ENCODE measurements at places on chromosomes 7 and 10.

GRCh38 chr7:73667344-73668102 lies at the start of gene VPS37D:
TSS of gene VPS37D (plus strand) at chr7:73667831. CDS start at chr7:73667959, 128 bp downstream.
- H3K36me3 ChIP-seq, result peaks cover 7% of the 10 kb centered on the region
- peak within 1 kb of the TSS; percentile 88 for H3K4me3 ChIP-seq
- peak within 1 kb of the TSS; percentile 75 for H3K27ac ChIP-seq
- peaks cover 8% of the 10 kb centered on the region for H3K27me3 ChIP-seq

- peaks cover 6% of the 10 kb centered on the region for H3K27me3 ChIP-seq
- no peak overlapping the region for H3K4me3 ChIP-seq
- H3K4me1 ChIP-seq, result no peaks in the 10 kb centered on the region
- H3K27ac ChIP-seq, result no peak overlapping the region
- no peaks in the 10 kb centered on the region for H3K36me3 ChIP-seq
- DNase-seq, result no peak
Measured at GRCh38 chr10:62740885-62741745, 63.4 kb upstream of the ADO start.

GRCh38 chr10:22017283-22018020 lies 13.9 kb upstream of the DNAJC1 start:
- H3K4me3 ChIP-seq, result no peak overlapping the region
- peak overlapping the region; percentile 50 for H3K27ac ChIP-seq
- no peaks in the 10 kb centered on the region for H3K36me3 ChIP-seq
- DNase-seq, result no peak

- H3K27ac ChIP-seq, result no peak overlapping the region
- no peak overlapping the region for H3K4me3 ChIP-seq
- peaks cover 14% of the 10 kb centered on the region for H3K36me3 ChIP-seq
- DNase-seq, result no peak
- H3K4me1 ChIP-seq, result no peaks in the 10 kb centered on the region
- no peaks in the 10 kb centered on the region for H3K27me3 ChIP-seq
Measured at GRCh38 chr7:17429579-17429978, 131.1 kb downstream of the AHR start.

- H3K27ac ChIP-seq, result no peak overlapping the region
- no peak overlapping the region for H3K4me3 ChIP-seq
- no peaks in the 10 kb centered on the region for H3K36me3 ChIP-seq
- H3K27me3 ChIP-seq, result peaks cover 8% of the 10 kb centered on the region
Measured at GRCh38 chr7:50497968-50498367, 47.8 kb upstream of the FIGNL1 start.

DNA sequence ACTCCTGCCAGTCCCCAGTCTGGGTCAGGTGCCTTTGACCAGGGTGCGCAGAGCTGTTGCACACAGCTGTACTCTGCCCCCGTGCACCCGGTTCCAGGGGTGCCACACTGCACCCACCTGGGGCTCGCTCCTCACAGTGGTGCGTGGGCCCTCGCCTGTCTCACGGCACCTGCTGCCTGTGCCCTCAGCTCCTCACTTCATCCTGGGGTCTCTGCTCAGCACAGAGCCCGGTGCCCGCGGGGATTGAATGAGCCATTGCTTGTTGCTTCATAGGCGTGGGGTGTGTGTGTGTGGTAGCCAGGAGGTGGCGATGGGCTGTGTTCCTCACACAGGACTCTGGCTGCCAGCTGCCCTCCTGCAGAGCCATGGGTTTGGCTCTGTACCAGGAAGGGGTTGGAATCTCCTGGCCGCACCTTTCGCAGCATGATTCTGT lies 18.5 kb downstream of the EIF3B start:
- H3K36me3 ChIP-seq, result peaks cover 42% of the 10 kb centered on the region
- H3K4me1 ChIP-seq, result no peaks in the 10 kb centered on the region
- no peak overlapping the region for H3K27ac ChIP-seq
- H3K4me3 ChIP-seq, result no peak overlapping the region

GRCh38 chr10:47195274-47195885 lies 104.6 kb upstream of the GDF10 start:
- H3K27ac ChIP-seq, result no peak overlapping the region
- H3K36me3 ChIP-seq, result no peaks in the 10 kb centered on the region
- H3K4me1 ChIP-seq, result no peaks in the 10 kb centered on the region
- DNase-seq, result no peak
- H3K27me3 ChIP-seq, result peaks cover 4% of the 10 kb centered on the region

DNA sequence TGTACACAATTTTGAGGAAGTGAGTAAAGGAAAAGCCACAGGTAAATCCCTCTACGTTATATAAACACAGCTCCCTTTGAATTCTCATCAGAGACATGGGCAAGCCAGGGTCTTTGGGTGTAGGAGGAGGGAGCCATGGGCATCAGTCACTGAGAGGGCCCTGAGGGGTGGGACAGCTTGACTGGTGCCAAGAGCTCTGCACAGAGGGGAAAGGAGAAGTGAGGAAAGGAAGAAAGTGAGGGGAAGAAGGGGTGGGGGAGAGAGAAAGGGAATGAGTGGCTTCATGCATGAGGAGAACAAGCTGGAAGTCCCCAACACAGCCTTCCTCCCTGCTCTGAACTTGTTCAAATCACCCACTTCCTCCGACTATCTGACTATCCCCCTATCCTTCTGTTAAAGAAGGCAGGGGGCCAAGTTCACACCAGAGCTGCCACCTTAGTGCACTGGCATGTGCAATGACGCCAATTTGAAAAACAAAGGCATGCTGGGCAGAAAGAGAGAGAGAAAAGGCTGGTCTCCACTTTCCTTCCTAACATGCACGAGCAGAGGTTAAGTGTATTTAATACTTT lies 16.4 kb upstream of the RNF148 start:
- no peak for DNase-seq
- H3K4me1 ChIP-seq, result no peaks in the 10 kb centered on the region
- H3K27me3 ChIP-seq, result no peaks in the 10 kb centered on the region
- H3K36me3 ChIP-seq, result no peaks in the 10 kb centered on the region

GRCh38 chr7:134014935-134015334 lies 112.2 kb upstream of the LRGUK start:
- peaks cover 7% of the 10 kb centered on the region for H3K36me3 ChIP-seq
- no peaks in the 10 kb centered on the region for H3K27me3 ChIP-seq
- H3K4me3 ChIP-seq, result no peak overlapping the region
- no peak for DNase-seq

- H3K4me3 ChIP-seq, result no peak overlapping the region
- no peak for DNase-seq
- H3K27me3 ChIP-seq, result no peaks in the 10 kb centered on the region
- H3K4me1 ChIP-seq, result peaks cover 75% of the 10 kb centered on the region
Measured at GRCh38 chr7:5693529-5693928, 87.9 kb downstream of the RNF216 start.

DNA sequence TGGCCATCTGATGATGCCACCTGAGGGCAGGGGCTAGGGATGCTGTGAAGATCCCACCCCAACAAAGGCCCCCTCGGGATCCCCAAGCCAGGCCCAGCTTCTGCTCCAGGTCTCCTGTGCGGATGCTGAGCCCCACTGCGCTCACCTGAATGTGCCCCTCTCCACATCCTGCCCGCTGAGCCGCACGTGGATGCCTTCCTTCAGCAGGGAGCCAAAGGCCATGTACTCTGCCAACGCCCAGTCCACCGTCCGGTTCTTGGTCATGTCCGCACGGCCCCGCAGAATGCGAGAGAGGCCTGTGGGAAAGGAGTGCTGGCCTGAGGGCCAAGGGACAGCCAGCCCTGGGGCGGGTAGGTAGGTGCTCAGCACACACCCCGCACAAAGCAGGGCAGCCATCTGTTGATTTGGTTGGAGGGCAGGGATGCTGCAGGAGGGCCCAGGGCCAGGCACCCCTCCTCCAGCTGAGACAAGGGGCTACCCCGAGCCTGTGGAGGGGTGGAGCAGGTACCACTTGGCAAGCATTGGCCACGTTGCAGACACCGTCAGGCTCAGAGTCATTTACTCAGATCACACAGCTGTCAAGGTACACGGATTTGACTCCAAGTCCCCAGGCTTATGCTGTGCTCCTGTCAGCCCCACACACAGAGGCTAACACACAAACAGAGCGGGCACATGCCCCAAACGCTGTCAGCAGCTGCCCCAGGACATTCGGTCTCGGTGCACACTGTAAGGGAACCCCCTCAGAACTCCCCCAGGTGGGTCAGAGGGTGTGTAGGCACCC lies 19.2 kb downstream of the OGDHL start:
- no peak overlapping the region for H3K4me3 ChIP-seq
- H3K4me1 ChIP-seq, result no peaks in the 10 kb centered on the region
- DNase-seq, result no peak
- H3K36me3 ChIP-seq, result peaks cover 2% of the 10 kb centered on the region

DNA sequence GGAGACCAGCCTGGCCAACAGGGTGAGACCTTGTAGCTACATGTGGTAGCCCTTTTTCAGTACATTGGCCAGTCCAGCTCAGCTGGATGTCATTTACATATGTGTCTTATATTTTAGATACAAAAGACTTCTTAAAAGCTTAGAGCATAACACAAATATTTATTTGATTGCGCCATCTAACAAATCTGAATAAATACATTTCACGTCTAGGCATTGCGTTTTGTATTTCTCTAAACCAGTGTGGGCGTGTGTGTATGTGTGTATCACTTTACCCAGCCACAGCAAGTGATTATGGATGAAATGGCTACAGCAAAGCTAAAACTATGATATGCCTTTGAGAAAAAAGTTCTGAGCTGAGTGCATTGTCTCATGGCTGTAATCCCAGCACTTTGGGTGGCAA lies 14.0 kb downstream of the RABGEF1 start:
- H3K27ac ChIP-seq, result no peak overlapping the region
- H3K36me3 ChIP-seq, result peaks cover 2% of the 10 kb centered on the region
- H3K4me3 ChIP-seq, result no peak overlapping the region
- H3K27me3 ChIP-seq, result no peaks in the 10 kb centered on the region
- H3K4me1 ChIP-seq, result peaks cover 11% of the 10 kb centered on the region
- no peak for DNase-seq

GRCh38 chr7:140084142-140084655 lies 21.4 kb upstream of the PARP12 start:
- H3K4me3 ChIP-seq, result no peak overlapping the region
- peaks cover 4% of the 10 kb centered on the region for H3K4me1 ChIP-seq
- no peak for DNase-seq
- peaks cover 2% of the 10 kb centered on the region for H3K36me3 ChIP-seq

DNA sequence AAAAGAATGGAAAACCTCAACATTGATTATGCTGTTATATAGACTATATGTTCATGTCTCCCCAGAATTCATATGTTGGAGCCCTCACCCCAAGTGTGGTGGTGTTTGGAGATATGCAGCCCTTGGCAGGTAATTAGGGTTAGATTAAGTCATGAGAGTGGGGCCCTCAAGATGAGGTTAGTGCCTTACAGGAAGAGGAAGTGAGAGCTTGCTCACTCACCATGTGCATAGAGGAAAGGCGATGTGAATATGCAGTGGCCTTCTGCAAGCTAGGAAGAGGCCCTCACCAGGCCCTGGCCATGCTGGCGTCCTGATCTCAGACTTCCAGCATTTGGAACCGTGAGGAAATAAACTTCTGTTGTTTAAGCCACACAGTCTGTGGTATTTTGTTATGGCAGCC lies 14.8 kb downstream of the ZNF33A start:
- no peak overlapping the region for H3K27ac ChIP-seq
- H3K27me3 ChIP-seq, result no peaks in the 10 kb centered on the region
- peaks cover 61% of the 10 kb centered on the region for H3K36me3 ChIP-seq
- H3K4me3 ChIP-seq, result no peak overlapping the region
- H3K4me1 ChIP-seq, result no peaks in the 10 kb centered on the region
- no peak for DNase-seq

- H3K27ac ChIP-seq, result no peak overlapping the region
- peaks cover 22% of the 10 kb centered on the region for H3K4me1 ChIP-seq
- no peak overlapping the region for H3K4me3 ChIP-seq
- H3K27me3 ChIP-seq, result no peaks in the 10 kb centered on the region
Measured at GRCh38 chr10:52653263-52653909, 119.2 kb downstream of the MBL2 start.

DNA sequence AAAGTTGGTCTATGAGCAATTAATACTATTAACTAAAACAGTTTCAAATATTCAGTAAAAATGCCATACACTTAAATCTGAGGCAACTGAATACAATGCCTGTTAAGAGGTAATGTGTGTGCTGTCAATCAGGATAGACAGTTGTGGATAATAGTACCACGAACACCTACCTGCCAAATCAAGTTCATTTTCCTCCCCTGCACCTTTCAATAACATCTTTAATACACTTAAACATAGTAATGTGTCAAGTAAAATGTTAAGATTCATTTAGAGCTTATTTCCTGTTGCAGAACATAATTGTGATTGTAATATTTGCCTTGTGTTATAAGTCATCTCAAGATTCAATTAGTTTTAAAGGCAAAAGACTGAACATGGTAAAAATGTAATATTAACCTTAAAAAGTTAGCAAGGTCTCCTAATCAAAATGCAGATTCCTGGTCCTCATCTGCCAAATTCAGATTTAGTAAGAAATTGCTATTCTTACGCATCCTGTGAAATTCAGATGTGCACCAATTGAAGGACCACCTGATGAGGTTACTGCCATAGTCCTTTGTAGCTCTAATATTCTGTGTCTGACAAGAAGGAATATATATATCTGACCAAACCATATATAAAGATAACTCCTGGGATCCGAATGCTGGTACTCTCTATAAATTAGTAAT lies 37.1 kb downstream of the COL1A2 start:
- peaks cover 6% of the 10 kb centered on the region for H3K4me1 ChIP-seq
- H3K27me3 ChIP-seq, result no peaks in the 10 kb centered on the region
- H3K27ac ChIP-seq, result no peak overlapping the region
- H3K4me3 ChIP-seq, result no peak overlapping the region

- no peak for DNase-seq
- peak overlapping the region; percentile 97 for H3K27ac ChIP-seq
- no peaks in the 10 kb centered on the region for H3K36me3 ChIP-seq
- peaks cover 42% of the 10 kb centered on the region for H3K4me1 ChIP-seq
Measured at GRCh38 chr7:155213955-155214740, 83.5 kb upstream of the INSIG1 start.

GRCh38 chr7:30285067-30285535 lies 704 bp downstream of the ZNRF2 start:
- no peak for DNase-seq
- H3K4me1 ChIP-seq, result peaks cover 36% of the 10 kb centered on the region
- no peak overlapping the region for H3K27ac ChIP-seq
- peak overlapping the region; percentile 71 for H3K4me3 ChIP-seq
- H3K36me3 ChIP-seq, result no peaks in the 10 kb centered on the region
- H3K27me3 ChIP-seq, result no peaks in the 10 kb centered on the region

- peaks cover 10% of the 10 kb centered on the region for H3K36me3 ChIP-seq
- H3K4me3 ChIP-seq, result peak overlapping the region; percentile 55
- H3K27ac ChIP-seq, result no peak overlapping the region
- DNase-seq, result no peak
Measured at GRCh38 chr10:131983780-131984179, 2.1 kb upstream of the BNIP3 start.

- H3K4me3 ChIP-seq, result no peak overlapping the region
- peaks cover 1% of the 10 kb centered on the region for H3K36me3 ChIP-seq
- no peak for DNase-seq
- H3K4me1 ChIP-seq, result peaks cover 17% of the 10 kb centered on the region
- H3K27me3 ChIP-seq, result no peaks in the 10 kb centered on the region
Measured at GRCh38 chr10:110212119-110213006, 5.0 kb downstream of the MXI1 start.

GRCh38 chr7:3957472-3958108 lies 656.5 kb downstream of the SDK1 start:
- no peak for DNase-seq
- H3K36me3 ChIP-seq, result no peaks in the 10 kb centered on the region
- H3K27me3 ChIP-seq, result no peaks in the 10 kb centered on the region
- H3K4me3 ChIP-seq, result no peak overlapping the region
- H3K4me1 ChIP-seq, result no peaks in the 10 kb centered on the region
- H3K27ac ChIP-seq, result no peak overlapping the region

- peaks cover 14% of the 10 kb centered on the region for H3K36me3 ChIP-seq
- no peaks in the 10 kb centered on the region for H3K27me3 ChIP-seq
- peak overlapping the region; percentile 78 for H3K4me3 ChIP-seq
- peak; percentile 59 for DNase-seq
Measured at GRCh38 chr7:151115836-151116418, 29.7 kb downstream of the AGAP3 start.

GRCh38 chr10:8013619-8014018 lies 40.9 kb upstream of the GATA3 start:
- DNase-seq, result no peak
- peaks cover 14% of the 10 kb centered on the region for H3K4me1 ChIP-seq
- H3K4me3 ChIP-seq, result no peak overlapping the region
- H3K27ac ChIP-seq, result no peak overlapping the region
